Effector CD8-positive, alpha-beta T cell (primary cell): ENCODE measurements at places on chromosomes 13 and 19.

DNA sequence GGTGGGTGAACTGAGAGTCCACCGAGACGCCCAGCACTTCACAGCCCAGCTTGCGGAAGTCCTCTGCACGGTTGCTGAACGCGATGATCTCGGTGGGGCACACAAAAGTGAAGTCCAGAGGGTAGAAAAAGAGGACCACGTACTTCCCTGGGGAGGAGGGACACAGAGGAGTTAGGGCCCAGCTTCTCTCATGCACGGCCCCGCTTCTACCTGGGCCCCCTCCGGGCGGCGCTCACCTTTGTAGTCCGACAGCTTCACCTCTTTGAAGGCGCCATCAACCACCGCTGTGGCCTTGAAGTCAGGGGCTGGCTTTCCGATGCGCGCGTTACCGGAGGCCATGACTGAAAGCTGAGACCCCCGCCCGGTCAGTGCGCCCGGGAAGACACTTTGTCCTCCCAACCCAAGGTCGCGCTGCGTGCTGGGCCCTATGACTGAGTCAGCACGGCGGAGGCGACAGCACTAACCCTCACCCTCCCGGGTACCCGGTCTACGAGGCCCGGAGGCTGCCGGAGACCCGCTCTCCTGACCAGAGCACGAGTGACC is 606 bp downstream of the PRDX2 start:
- DNase-seq = no peak

DNA sequence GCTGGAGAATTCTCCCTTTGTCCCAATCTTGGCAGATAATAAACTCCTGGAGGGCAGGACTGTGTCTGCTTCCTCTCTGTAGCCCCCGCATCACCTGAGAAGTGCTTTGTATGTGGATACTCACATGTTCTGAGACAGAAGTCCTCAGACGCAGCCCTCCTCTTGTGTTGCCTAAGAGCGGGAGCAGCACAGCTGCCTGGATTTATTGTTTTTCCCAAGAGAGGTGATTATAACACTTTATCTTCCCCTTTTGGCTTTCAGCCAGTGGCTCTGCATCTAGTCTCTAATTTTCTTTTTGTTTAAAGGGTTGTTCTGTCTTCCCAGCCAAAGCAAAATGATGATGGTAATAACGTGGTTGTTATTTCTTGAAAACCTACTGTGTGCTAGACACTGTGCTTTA is 36.1 kb downstream of the OLFM4 start:
- DNase-seq = no peak

- no peak for DNase-seq
These were observed 146.3 kb downstream of the GPC5 start for GRCh38 chr13:91544723-91545122.

DNA sequence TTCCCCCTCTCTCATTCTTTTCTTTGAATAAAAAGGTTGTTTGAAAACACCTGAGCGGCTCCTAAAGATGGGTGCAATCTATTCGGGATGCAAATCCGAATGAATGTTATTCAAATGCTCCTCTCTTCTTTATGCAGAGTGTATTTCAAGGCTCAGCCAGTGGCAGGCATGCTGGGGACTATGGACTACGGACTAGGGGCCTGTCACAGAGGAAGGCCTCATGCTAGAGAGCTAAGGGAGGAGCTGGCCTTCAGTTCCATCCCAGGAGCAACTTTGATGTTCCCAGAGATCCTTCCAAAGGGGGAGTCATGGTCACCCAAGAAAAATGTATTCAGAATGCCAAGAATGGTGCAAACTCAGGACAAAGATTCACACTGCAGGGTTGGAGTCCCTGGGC is 9.3 kb downstream of the ALOX5AP start:
- no peak for DNase-seq

DNA sequence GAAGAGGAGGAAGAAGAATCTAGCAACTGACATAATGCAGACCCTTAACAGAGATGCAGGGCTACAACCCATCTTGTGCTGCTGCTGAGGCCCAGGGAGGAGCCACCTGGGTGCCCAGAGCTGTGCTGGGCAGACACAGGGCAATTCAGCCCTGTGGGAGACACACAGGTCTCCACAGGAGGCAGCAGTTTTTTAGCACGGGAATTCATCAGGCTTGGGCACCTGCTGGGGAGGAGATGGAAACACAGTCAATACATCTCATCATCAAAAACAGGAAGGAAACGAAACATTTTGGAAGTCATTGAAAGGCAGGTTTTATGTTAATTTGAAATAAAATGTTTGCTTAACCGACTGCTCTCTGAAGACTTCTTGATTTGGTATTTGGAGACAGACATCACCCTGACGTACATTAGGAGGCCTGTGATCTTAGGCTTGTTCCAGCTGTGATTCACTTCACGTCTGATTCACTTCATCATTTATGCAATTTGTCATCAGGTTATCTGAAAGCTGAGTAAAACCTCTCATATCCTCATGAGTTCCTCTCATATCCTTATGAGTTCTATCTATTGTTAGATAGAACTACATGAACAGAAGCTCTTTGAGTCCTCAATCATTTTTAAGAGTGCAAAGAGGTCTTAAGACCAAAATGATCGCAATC is 77.4 kb downstream of the CYSLTR2 start:
- DNase-seq = no peak

- no peak for DNase-seq
These were observed 1183.9 kb downstream of the SLITRK1 start for GRCh38 chr13:82698383-82698782.

DNA sequence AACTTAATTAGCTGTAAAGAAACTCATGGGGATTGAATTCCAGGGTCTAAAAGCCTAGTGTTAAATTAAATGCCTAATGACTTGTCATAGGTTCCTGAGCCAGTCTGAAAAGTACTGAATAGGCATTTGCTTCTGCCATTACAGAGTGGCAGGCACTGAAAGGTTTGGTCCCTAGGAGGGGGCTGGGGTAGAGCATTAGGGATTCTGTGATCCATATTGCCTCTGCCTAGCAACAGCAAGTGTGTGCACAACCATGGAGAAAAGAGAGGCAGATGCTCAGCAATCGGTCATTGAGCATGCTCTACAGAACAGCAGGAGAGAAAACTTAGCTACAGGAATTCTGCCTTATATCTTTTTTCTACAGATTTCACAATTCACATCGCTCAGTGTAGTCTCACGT is 133.5 kb downstream of the TRPC4 start:
- no peak for DNase-seq

- DNase-seq = no peak
These were observed 800 bp downstream of the ELL start for GRCh38 chr19:18520848-18521691.

DNA sequence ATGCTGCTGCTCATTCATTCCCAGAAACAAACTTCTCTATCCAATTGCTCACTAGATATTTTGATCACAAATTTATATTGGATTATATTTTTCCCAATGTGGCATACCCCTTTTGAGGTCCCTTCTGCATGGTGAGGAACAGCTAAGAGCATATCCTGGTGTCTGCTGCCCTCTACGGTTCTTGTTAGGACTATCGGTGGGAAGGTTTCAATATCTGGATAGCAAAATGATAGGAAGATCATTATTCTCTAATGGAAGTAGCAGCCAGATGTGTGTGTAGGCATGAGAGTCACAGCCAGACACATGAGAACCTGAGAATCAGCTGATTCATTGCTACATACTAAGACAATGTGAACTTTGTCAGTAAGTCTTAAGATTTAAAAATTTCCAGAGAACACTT is 1422.4 kb upstream of the MIR17HG start:
- no peak for DNase-seq

- no peak for DNase-seq
These were observed 61.6 kb downstream of the LRCH1 start for GRCh38 chr13:46614582-46614981.

DNA sequence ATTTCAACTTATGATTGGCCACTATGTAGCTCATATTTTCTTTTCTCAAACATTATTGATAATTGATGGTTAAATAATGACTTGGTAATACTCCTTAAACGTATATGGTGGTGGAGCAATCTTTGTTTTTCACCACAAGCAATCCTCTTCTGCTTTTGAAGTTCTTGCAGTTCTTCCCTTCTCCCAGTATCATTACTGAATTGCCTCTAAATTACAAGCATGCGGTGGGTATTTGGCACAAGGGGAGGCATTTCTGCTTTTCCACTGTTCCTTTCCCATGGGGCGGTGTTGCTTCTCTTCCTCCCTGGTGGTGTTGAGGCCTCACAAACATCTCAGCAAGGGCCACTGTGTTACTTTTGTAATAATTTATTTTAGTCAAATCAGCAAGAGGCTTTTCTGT is 234.4 kb upstream of the RXFP2 start:
- DNase-seq = no peak

DNA sequence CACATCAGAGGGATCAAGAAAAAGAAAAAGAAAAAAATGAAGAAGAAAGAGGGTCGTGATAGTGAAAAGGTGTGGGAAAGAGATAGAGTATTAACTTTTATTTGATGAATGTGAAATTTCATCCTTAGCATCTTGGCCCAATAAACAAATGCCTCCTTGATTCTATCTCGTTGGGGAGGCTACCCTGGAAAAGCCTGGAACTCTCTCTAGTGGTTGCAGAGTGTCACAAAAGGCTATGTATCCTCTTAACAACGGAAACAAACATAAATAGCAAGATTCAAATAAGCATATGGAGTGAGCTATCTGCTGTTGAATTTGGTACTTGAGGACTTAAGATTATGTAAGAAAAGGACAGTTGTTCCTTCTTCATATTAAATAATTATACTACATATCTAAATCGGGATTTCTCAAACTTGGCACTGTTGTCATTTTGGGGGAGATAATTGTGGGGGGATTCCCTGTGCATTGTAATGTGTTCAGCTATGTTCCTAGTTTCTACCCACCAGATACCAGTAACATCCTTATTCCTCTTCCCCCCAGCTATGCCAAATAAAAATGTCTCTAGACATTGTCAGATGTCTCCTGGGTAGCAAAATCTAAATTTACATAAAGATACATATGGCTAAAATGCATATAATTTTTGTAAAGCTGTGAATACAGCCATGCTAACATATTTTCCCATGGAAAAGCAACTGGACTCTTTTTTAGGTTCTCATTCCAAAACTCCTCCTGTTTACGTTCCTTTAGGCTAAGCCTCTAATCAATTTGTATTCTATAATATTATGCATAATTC is 557.2 kb downstream of the DCT start:
- DNase-seq = no peak

DNA sequence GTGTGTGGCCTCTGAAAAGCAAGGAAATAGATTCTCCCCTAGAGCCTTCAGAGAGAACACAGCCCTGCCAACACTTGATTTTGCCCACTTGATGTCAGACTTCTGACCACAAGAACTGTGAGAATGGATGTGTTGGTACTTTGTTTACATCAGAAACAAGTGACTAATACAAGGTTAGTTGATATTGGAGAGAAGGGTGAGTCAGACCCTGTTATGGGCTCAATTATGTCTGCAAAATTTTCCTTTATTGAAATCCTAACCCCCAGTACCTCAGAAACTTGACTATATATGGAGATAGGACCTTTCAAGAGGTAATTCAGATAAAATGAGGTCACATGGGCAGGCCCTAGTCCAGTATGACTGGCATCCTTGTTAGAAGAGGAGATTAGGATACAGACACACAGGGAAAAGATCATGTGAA is 226.7 kb downstream of the RFC3 start:
- DNase-seq = no peak

GRCh38 chr19:41564515-41565378 is 11.2 kb upstream of the CEACAM21 start:
- DNase-seq = no peak

GRCh38 chr19:49017666-49018351 is 918 bp upstream of the LHB start:
- DNase-seq = peak; percentile 52

DNA sequence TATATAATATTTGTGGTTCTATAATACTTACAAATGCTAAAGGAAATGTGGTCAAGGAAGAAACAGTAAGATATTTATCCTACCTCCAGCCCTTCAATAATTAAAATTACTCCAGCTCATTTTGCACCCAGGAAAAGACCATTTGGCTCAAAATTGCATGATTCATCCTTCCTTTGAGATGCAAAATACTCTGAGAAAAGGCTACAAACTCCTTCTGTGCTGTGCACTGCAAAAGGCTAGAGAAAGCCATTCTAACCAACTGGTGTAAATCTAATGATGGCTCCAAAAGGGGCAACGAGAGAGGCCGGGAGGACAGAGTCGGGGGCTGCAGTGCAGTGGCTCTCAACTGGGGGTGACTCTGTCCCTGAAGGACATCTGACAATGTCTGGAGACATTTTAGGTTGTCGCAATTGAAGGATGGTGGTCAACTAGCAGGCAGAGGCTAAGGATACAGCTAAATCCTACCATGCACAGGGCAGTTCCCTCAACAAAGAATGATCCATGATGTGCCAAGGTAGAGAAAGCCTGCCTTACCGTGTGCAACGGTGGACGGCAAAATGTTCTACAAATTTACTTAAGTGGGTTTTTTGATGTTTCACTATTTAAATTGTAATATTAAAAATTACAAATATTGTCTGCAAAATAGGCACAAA is 32.6 kb downstream of the SLC7A1 start:
- DNase-seq = no peak

GRCh38 chr13:21798181-21798580 is 127.3 kb downstream of the FGF9 start:
- no peak for DNase-seq

DNA sequence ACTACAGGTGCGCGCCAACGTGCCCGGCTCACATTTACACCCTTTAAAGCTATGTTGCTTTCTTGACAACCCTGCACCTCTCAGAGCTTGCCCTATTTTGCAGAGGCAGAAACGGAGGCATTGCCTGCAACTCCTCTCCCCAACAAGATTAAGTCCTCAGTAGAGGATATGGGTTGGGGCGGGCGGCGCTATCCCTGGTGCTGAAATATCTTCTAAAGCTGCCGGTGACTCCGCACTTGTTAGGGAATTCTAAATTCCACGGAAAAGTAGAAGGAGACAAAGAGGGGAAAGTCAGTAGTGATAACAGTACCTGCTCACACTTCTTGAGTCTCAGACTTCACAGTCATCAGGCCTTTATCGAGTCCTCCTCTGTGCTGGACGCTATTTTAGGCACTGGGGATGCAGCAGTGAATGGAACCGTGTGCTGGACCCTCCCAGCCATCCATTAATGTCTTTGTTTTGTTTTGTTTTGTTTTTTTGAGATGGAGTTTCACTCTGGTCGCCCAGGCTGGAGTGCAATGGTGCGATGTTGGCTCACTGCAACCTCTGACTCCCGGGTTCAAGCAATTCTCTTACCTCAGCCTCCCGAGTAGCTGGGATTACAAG is 18.0 kb downstream of the SLC5A5 start:
- no peak for DNase-seq

- DNase-seq = no peak
These were observed 102.6 kb downstream of the DOCK9 start for GRCh38 chr13:98875146-98875729.

GRCh38 chr19:45355402-45355801 is 14.9 kb downstream of the KLC3 start:
- DNase-seq = no peak

DNA sequence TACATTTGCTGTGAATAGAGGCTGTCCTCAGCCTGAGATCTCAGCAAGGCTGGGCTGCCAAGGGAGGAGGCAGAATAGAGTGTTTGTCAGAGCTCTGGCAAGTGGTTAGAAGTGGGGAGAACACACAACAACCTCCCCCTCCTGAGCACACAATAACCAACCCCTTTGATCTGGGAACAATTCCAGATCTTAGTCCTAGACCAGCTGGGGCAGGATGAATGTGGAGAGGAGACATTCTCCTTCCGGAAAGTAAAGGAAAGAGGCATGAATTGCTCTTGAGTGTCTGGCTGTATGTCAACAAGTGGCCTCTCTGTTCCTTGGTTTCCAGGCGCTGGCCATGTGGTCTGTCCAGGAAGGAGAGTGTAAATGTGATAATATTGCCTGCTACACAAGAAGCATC is 114.9 kb upstream of the TMTC4 start:
- no peak for DNase-seq

GRCh38 chr13:38265132-38265497 is 84.5 kb upstream of the UFM1 start:
- no peak for DNase-seq
